Activated B cell treated with CpG ODN at 0.5 μM for 24 hours (primary cell): ENCODE measurements at places on chromosomes 1 and 21.

DNA sequence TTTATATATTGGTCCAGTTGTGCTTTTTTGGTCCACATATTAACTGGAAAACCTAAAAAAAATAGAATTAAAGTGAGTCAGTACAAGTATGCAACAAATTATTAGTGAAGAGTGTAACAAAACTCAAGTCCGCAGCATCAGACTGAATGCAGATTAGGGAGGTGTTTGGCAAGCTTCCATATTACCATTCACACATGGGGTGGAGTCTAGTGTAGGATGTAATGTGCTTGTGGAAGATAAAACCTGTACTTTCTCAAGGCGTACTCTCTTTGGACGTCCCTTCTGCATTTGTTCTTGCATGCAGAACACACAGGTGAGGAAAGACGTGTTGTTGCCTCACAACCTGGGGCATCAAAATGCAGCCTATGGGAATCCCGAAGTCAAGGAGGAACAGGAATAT lies 668.7 kb downstream of the MRPL39 start:
- DNase-seq = no peak

DNA sequence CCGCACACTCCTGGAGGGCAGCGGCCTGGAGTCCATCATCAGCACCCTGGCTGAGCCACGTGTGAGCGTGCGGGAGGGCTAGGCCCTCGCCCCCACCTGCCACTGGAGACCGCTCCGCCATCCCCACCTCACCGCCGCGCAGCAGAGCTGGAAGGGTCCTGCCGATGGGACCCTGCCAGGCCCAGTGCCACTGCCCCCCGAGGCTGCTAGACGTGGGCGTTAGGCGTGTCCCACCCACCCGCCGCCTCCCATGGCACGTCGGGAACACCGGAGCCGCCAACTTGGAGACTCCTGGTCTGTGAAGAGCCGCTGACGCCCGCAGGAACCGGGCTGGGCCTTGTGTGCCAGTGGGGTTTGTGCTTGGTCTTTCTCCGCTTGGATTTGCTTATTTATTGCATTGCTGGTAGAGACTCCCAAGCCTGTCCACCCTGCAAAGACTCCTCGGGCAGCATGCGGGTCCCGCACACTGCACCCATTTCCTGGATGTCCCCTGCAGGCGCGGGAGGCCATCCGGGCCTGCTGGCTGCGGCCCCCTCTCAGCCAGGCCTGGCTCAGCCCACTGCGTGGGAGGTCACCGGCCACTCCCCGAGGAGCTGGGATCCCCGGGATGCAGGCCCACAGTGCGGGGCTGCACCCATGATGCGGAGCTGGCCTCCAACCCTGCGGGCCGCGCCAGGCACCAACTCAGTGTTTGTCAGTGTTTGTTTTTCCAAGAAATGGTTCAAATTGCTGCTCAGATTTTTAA lies 6.0 kb downstream of the LY9 start:
- no peak for DNase-seq

DNA sequence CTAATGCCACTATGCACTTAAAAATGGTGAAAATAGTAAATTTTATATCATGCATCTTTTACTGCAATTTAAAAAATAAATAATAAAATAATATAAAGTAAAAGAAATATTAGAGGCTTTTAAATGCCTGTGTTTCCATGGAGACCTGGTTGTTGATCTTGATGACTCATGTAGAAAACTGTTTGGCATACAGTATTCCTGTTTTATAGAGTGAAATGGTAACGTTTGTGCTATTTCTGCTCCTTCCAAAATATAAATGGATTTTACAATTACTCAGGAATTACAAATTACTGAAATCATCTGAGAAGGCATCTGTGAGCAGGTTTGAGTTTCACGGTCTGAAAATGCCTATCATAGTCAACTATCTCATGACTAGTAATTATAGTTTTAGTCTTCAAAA lies 98.4 kb upstream of the USP25 start:
- DNase-seq = no peak

- DNase-seq = peak; percentile 68
Measured at GRCh38 chr1:110674337-110675059, at the start of gene KCNA3. TSS of gene KCNA3 (minus strand) at chr1:110674940. CDS start at chr1:110674809, 131 bp downstream.

DNA sequence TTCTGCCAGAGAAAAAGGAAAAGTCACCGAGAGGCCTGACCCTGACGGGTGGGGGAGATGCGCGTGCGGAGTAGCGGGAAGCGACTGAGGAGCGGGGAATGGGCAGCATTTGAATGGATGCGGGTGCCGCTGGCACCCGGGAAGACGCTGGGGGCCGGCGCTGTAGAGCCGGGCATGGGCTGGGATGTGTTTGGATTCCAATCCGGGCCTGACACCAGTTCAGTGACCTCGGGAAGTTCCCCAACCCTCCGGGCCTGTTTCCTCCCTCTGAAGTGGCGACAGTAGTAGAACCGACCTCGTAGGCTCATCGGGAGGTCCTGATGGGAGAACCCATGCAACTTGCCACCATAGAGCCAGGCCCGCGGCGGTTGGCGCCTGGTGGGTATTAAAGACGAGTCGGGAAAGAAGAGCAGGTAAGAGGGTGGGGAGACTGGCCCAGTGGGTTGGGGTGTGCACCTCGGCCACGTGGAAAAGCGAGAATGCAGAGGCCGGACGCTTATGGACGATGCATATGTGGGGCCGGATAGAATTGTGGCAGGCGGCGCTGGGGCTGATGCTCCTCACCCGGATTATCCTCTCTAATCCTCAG lies 642 bp upstream of the SLC16A1 start:
- peak; percentile 42 for DNase-seq
